GM13977 (cell line): ENCODE measurements at places on chromosomes 1 and 21.

GRCh38 chr1:234776876-234777855 is 167.2 kb upstream of the IRF2BP2 start:
- DNase-seq = peak; percentile 17

GRCh38 chr1:40837601-40838000 is 24.6 kb downstream of the CITED4 start:
- DNase-seq = no peak

DNA sequence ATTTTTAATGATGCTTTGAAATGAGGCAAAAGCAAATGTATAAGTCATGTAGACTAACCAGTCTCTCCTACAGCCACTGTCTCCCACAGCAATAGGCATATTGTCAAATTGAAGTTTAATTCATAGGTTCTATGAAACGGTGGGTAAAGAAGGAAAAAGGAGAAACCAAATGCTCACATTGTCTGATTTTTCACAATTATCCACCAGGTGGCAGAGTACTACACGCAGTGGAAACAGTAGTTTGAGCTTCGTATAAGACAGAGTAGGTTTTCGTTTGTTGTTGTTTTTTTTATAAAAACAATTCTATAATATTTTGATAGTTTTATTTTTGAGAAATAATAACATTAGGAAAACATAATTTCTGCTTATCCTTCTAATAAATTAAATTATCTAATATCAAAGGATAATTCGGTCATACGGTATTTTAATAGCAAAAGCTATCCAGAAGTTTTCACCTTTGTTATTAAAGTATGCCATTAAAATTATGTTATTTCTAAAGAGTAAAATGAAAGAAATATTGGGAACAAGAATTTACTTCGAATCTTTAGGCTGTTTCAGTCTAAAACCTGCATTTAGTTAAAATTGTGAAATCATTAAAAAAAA is 39.1 kb downstream of the TYW3 start:
- no peak for DNase-seq

- DNase-seq = no peak
Measured at GRCh38 chr1:7300893-7301663, 470.0 kb upstream of the VAMP3 start.

GRCh38 chr1:1540818-1541628 is 599 bp upstream of the TMEM240 start:
- DNase-seq = no peak

DNA sequence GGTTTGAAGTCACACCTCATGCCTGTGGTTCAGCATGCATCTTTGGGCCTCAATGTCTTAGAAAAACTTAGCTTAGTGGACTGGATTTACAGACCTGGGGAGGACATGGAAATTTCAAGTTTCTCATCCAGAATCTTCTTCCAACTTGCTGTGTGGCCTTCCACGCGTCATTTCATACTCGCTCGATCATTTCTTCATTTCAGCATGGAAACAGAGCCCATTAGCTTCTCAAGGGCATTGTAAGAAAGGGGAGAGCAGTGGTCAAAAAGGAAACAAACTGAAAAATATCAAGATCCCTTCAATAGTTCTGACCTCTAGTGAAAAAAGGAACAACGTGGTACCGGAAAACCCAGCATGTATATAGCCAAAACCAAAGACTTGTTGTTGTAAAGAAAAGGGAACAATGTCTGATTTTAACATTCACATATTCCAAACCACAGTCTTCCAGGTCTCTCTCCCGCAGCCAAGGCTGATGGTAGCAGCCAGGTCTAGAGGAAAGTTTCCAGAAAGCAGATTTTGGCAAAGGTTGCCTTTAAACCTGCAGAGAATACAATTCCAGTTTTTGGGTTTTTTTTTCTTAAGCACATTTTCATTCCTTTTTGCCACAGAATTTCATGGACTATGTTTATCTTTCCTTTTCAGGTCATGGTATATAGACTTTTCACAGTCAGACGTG is 97.0 kb upstream of the CDC42BPA start:
- no peak for DNase-seq

GRCh38 chr21:27026501-27026900 is 59.6 kb upstream of the ADAMTS5 start:
- DNase-seq = no peak

- DNase-seq = peak; percentile 60
Measured at GRCh38 chr1:23424293-23425192, at the start of gene TCEA3. TSS of gene TCEA3 (minus strand) at chr1:23424748. CDS start at chr1:23424633, 115 bp downstream.

GRCh38 chr1:7052701-7053100 is 267.4 kb downstream of the CAMTA1 start:
- no peak for DNase-seq

DNA sequence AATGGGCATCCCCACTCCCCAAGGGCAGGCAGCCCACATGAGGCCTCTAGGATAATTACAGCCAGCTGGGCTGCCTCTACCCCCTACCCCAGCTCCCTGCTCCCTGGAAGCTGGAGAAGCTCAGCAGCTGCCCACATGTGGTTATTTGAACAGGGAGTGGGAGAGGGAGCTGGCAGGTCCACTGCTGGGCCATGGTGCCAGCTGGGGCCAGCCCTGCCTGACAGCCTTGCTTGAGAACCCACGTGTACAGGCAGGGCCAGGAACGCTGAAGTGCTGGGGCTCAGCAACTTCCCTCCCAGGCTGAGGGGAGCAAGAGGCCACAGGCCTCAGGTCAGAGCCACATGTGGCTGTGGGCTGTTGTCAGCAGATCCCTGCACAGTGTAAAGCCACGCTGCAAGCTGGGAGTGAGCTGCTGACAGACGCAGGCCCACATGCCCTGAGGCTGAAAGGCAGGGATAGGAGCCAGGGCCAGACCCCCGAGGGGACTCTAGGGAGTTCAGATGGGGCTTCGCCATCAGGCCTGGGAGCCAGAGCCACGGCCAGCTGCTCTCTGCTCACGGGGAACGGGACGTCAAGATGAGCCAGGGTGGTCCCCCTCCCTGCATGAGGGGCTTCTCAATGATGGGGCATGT is 129.0 kb downstream of the SYF2 start:
- DNase-seq = no peak

- DNase-seq = no peak
Measured at GRCh38 chr1:40798366-40799281, 15.0 kb downstream of the KCNQ4 start.

GRCh38 chr1:47931395-47931794 is 65.8 kb downstream of the TRABD2B start:
- peak; percentile 23 for DNase-seq

DNA sequence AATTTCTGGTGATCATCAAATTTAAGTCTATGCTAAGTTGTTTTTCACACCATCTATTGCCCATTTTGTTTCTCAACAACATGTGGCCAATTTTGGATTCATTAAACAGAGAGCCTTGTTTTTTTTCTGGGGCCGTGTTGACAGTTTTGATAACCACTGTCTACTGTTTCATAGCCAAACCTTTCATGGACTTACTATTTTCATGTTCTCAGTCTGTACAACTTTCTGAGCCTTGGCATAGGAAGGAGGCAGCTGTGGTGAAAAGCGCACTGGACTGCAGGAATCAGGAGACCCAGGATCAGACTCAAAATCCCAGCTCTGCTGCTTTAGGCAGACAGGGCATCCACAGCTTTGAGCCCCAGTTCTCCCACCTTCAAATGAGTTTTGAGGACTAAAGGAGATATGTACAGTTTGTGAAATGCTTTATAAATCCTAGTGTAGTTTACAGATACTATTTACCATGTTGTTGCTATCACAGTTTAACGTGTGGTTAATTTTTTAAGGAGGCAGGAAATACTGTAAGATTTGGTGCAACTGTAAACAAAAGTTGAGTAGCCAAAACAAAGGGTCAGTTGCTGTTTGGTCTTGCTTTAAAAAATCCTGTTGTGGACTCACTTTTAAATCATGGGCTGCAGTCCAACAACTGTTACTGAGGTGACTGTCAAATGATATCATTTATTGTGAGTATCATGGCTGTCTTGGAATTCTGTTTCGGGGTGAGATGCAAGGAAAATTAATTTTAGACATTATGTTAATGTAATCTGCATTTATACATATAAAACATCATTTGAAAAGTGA is 2.9 kb downstream of the MACO1 start:
- DNase-seq = no peak

DNA sequence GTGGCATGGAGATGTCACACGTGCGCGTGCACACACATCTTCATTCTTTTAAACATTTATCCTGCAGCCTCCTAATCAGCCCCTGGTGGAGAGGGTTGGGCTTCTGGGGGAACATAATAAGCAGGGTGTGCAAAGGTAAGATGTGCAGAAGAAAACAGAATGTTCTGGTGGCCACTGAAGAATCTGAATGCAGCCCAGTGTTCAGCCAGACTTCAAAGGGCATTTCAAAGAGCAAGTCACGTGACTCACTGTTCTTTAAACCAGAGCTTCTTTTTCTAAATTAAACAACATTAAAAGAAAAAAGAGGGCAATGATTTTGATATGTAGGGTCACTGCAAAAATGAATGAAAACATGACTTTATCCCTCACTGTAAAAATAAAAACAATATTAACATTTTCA is 89.8 kb downstream of the ABCA4 start:
- DNase-seq = no peak

DNA sequence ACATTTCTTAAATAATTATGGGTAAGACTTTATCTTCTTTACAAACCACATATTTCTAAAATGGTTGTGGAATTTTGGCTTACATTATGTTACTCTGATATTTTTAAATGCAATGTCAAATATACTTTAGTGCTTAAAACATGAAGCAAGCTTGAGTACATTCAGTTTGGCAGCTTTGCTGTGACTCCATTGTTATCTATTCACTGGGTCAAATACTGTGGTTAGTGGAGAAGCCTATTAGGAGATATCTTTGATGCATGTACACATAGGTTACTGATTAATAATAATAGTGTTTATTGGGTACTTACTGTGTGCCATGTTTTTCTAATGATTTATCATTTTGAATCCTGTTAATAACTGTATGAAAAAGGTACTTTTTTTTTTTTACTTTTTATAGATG is 520.4 kb upstream of the B3GALT2 start:
- DNase-seq = no peak

DNA sequence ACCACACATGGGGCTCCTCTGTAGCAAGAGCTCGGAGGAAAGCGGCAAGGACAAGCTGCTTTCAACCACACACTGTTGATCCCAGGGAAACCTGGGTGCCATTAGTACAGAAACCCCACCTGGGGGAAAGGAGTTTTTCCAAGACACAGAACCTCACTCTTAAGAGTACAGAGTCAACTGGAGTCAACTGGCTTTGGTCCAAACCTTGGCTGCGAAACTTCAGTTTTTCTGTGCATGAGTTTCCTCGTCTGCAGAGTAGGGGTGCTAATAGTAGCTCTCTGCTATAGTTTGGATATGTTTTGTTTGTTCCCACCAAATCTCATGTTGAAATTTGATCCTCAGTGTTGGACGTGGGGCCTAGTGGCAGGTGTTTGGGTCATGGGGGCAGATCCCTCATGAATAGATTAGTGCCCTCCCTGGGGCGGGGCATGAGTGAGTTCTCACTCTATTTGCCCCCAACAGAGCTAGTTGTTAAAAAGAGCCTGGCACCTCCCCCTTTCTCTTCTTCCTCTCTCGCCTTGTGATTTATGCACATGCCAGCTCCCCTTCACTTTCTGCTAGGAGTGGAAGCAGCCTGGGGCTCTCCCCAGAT is 161.1 kb downstream of the PIGK start:
- no peak for DNase-seq

GRCh38 chr1:227893949-227894721 is 53.6 kb downstream of the WNT9A start:
- no peak for DNase-seq

DNA sequence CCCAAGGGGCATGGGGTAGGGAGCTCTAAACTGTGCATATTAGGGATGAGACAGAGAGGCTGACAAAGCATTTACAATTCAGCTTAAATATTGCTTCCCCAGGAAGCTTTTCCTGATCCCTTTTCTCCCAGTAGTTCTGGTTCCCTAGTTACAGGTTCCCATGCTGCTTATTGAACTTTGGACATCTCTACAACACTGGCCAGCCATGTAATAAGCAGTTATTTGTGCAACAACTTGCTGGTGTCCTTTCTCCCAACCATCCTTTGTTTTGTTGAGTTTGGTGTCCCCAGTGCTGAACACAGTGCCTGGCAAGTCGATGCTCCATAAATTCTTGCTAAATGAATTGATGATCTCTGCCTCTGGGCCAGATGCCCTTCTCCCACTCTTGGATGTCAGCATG is 80.6 kb downstream of the PLXNA2 start:
- no peak for DNase-seq

- DNase-seq = no peak
Measured at GRCh38 chr1:77513839-77514763, 168.4 kb downstream of the ZZZ3 start.

DNA sequence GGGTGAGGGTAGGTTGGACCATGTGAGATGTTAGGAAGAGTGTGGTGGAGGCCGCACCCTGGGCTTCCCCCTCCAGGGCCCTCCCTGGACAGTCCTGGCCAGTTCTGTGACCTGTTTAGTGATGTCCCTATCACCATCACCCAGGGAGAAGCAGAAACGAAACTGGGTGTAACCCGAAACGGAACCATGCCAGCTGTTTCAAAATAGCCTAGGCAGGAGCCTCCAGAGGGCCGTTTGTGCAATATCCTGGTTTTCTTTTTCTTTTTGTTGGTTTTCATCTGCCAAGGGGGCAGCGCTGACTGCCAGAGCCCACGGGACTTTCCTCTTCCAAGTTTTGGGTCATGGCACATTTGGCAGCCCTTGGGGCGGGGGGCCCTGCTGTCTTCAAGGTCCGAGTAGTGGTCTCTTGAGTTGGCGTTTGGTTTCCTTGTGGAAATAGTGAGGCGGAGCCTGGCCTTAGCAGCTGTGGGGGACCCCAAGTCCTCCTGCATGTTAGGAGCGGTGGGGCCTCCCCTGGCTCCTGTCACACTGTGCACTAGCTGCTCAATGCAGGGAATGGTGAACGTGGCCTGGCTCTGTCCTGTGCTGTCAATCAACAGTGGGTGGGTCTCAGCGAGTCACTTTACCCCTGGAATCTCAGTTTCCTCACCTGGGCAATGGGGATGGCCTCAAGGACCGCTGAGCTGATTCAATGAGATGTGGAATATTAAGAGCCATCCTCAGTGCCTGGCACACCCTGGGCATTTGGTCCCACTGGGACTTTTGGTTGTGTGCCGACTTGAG is 90.7 kb downstream of the ARHGEF10L start:
- DNase-seq = no peak

GRCh38 chr1:16385659-16386453 is 18.8 kb downstream of the SZRD1 start:
- no peak for DNase-seq

- peak; percentile 26 for DNase-seq
Measured at GRCh38 chr1:91885213-91885715, 687 bp downstream of the TGFBR3 start.

GRCh38 chr1:14377386-14377785 is 221.1 kb upstream of the KAZN start:
- DNase-seq = no peak

DNA sequence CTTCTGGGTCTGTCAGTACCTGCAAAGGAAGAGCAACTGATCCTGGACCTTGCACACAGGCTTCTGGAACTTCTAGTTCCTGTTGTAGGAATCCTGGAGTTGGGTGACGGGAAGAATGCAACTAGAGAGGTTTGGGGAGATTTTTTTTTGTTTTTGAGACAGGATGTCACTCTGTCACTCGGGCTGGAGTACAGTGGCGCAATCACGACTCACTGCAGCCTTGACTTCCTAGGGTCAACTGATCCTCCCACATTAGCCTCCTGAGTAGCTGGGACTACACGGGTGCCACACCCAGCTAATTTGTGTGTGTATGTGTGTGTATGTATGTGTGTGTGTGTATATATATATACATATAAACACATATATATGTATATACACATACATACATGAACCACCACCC is 18.8 kb downstream of the ENTREP3 start:
- DNase-seq = no peak
